ENCODE measurements at places on chromosomes 11 and 22. TPM values are rescaled to one million over a fixed set of nuclear protein-coding genes. Genes with fewer than 3 reads are reported as not detected.
A peak's percentile ranks its signal among the peaks of the same experiment; 100 is the strongest.

DNA sequence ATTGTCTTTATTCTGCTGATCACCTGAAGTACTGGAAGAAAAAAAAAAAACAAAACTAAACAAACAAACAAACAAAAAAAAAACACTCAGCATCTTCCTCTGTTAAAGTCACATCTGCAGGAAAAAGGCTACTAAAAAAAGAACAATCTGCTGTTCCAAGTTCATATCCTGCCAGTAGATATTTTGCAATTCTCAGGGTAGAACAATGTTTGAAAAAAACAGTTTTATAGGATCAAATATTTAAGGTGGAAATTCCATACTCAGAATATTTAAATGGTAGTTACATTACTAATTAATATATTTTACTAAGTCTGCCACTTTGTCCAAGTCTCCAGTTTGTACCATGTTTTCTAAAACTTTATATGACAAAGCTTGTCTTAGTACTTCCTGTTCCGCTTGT lies 175.2 kb downstream of the SBF2 start:
- DNase-seq: no peak

GRCh38 chr11:96567667-96568066 lies 177.9 kb downstream of the JRKL start:
- no peak for DNase-seq

GRCh38 chr11:74744277-74744676 lies 4.4 kb upstream of the RNF169 start:
- DNase-seq: no peak

- no peak for DNase-seq
Observed at GRCh38 chr11:82673631-82674030, 60.0 kb downstream of the FAM181B start.

- DNase-seq: peak; percentile 37
Observed at GRCh38 chr11:110525883-110526282, 96.1 kb downstream of the FDX1 start.

GRCh38 chr11:114250993-114251814 lies 45.0 kb upstream of the NNMT start:
- no peak for DNase-seq

- no peak for DNase-seq
Observed at GRCh38 chr11:86592047-86592591, 80.3 kb downstream of the ME3 start.

GRCh38 chr11:111513240-111513605 lies 1.0 kb upstream of the BTG4 start:
- no peak for DNase-seq

- DNase-seq: no peak
Observed at GRCh38 chr11:76251226-76251575, 44.9 kb upstream of the WNT11 start.

GRCh38 chr11:78376858-78377257 lies 40.8 kb downstream of the GAB2 start:
- no peak for DNase-seq

- DNase-seq: no peak
Observed at GRCh38 chr11:111604392-111605009, 2.3 kb downstream of the SIK2 start.

DNA sequence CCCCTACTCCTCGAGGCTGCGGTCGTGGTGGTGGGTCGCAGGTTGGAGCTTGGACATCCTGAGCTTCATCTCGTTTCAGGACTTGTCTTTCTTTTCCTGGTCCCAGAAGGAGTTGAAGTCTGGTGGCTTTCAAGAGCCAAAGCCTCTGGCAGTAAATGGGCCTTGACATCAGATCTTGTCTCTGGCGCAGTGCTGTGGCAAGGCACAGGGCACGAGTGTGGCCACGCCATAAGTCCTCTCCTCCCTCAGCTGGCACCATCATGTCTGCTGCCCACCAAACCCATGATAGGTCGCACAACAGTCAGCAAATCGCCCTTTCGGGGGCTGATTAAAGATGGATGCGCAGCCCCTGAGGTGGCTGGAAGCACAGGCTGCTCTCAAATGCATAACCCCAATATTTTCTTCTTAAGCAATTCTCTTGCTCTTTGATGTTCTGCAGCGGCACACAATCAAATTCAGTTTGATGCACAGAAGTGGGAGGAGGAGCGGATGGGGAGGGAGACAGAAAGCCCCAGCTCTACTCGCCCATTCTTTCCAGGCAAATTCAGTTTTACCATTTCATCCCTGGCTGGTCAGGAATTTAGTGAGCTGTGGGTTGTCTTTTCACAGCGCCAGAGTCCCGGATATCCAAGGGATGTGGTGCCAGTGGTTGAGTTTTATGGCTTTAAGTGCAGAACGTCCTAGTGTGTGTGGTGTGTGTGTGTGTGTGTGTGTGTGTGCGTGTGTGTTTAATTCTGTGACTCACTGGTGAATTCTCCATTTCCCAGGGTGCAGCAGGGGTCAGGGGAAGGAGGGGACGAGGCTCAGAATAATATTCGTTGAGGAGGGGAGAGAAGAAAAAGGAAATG lies 162.0 kb downstream of the DSCAML1 start:
- no peak for DNase-seq

GRCh38 chr11:2399488-2400068 lies 972 bp upstream of the TSSC4 start:
- DNase-seq: no peak

GRCh38 chr11:67262731-67263675 lies 3.3 kb upstream of the GRK2 start:
- peak; percentile 49 for DNase-seq

- DNase-seq: peak; percentile 21
Observed at GRCh38 chr11:117177534-117178209, 871 bp upstream of the SIDT2 start.

Gene SAA2
- total RNA-seq: 515 TPM

Gene NLRP14
- total RNA-seq: not detected

Gene UBQLNL
- total RNA-seq: 0.60 TPM
